Peyer's patch (tissue), 4 donors: ENCODE measurements at places on chromosomes 1 and 21.

- H3K4me1 ChIP-seq = peaks cover 16% of the 10 kb centered on the region
- H3K36me3 ChIP-seq = no peaks in the 10 kb centered on the region
- H3K27me3 ChIP-seq = no peaks in the 10 kb centered on the region
- no peak overlapping the region for H3K4me3 ChIP-seq
Measured at GRCh38 chr1:227888404-227889046, 59.2 kb downstream of the WNT9A start.

DNA sequence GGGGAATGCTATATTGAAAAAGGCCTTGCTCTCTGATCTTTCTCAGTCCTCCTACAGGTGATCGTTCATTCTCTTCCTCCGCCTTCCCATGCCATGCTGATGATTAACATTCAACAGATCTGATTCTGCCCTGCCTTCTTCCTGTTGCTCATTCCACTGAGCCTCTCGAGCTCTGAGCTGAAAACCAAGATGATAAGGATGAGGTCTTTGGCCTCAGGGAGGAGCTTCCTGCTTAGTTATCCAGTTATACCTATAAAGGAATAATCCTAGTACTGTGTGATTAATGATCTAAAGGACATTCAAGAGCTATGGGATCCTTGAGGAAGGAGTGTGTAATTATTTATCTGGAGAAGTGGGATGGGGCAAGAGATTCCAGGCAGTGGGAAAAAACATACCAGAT lies 25.2 kb upstream of the MAP3K7CL start:
- H3K36me3 ChIP-seq = no peaks in the 10 kb centered on the region
- no peak overlapping the region for H3K4me3 ChIP-seq
- DNase-seq = no peak
- H3K4me1 ChIP-seq = no peaks in the 10 kb centered on the region
- H3K27me3 ChIP-seq = no peaks in the 10 kb centered on the region

DNA sequence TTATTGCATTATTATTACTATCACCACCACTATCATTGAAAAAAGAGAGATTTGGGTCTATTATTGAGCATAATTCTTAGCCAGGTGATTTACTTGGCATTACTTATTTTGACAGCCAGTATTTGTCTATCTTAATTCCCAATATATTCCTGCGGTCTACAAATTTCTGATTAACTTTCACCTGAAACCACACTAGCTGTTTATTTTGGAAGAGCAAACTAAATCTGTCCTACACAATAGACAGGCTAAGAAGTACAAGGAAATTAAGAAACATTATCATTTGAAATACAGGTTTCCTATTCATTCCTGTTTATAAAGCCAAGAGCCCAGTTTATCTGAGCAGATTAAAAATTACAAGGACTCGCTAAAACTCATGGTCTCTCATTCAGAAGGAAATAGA lies 6.9 kb upstream of the LYST start:
- no peaks in the 10 kb centered on the region for H3K27me3 ChIP-seq
- no peaks in the 10 kb centered on the region for H3K4me1 ChIP-seq
- DNase-seq = no peak
- H3K27ac ChIP-seq = no peak overlapping the region
- H3K4me3 ChIP-seq = no peak overlapping the region

- H3K4me3 ChIP-seq = no peak overlapping the region
- H3K27ac ChIP-seq = no peak overlapping the region
- no peaks in the 10 kb centered on the region for H3K36me3 ChIP-seq
- H3K4me1 ChIP-seq = no peaks in the 10 kb centered on the region
- no peak for DNase-seq
Measured at GRCh38 chr1:196897158-196897828, 9.4 kb downstream of the CFHR4 start.

DNA sequence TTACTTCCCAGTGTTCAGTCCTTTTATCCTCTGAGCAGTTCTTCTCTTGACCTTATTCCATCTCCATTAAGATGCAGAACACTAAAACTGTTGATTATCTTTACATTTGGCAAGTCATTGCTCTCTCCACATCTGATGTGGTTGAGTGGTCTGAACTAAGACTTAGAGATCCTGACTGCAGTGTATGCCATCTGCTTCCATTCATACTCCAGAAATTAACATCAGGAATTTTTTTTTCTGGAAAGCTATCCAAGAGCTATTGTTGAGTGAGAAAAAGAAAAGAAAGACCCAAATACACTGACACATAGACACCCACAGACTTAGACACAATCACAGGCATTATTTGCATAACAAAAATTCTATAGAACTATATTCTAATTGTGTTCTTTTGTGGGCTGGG lies 3.7 kb upstream of the TRIM62 start:
- no peaks in the 10 kb centered on the region for H3K36me3 ChIP-seq
- H3K4me3 ChIP-seq = no peak overlapping the region
- H3K27ac ChIP-seq = no peak overlapping the region
- H3K4me1 ChIP-seq = peaks cover 16% of the 10 kb centered on the region
- no peak for DNase-seq

DNA sequence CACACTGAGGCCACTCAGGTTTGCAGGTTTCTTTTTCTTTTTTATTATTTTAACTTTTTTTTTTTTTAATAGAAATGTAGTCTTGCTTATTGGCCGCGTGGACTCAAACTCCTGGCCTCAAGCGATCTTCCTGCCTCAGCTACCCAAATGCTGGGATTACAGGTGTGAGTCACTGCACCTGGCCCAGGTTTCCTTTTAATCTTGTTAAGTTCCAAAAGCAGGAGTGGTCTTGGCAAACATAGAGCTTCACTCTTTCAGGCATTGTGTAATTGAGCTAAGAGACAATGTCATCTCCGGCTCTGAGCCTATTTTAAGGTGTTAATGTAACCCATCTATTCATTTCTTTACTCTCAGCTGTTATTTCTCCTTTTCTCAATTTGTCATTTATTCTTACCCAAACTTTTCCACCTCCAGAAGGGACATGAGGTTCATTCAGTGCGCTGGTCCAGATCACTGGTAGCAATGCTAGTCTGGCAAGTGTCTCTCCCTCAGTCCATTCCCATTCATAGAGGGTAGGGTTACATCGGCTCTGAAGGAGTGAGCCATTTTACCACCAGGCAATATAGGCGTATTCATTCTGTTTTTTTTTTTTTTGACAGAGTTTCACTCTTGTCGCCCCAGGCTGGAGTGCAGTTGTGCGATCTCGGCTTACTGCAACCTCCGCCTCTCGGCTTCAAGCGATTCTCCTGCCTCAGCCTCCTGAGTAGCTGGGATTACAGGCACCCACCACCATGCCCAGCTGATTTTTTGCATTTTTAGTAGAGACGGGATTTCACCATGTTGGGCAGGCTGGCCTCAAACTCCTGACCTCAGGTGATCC lies 11.3 kb upstream of the MFSD2A start:
- no peaks in the 10 kb centered on the region for H3K36me3 ChIP-seq
- H3K4me1 ChIP-seq = no peaks in the 10 kb centered on the region
- H3K27ac ChIP-seq = no peak overlapping the region
- no peak overlapping the region for H3K4me3 ChIP-seq
- DNase-seq = no peak

DNA sequence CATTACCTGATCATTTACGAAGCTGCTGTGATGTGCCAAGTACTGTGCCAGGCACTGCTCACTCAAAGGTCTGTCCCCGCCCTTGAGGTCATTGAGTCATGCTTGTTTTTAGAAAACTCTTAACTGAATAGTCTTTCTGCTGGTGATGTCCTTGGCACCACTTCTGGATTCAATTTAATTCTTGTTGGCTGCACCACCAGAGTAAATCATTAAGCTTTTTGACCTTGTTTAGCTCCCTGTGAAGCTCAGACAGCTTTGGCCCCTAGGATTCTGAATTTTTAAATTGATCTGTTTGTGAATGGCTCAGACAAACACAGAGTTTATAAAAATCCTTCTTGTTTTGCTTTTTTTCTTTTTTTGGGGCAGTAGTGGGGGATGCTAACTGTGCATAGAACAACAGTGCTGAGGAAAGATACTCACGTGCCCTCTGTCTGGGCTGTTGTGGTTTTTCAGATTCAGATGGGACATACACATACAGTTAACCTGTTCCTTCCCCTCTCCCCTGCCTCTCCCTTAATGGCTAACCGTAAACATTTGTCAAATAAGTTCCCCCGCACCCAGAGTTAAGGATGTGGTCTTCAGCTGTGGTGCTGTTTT lies 67.6 kb downstream of the MTR start:
- peaks cover 59% of the 10 kb centered on the region for H3K36me3 ChIP-seq
- H3K27ac ChIP-seq = no peak overlapping the region
- H3K4me1 ChIP-seq = no peaks in the 10 kb centered on the region
- no peaks in the 10 kb centered on the region for H3K27me3 ChIP-seq
- no peak overlapping the region for H3K4me3 ChIP-seq
- no peak for DNase-seq

DNA sequence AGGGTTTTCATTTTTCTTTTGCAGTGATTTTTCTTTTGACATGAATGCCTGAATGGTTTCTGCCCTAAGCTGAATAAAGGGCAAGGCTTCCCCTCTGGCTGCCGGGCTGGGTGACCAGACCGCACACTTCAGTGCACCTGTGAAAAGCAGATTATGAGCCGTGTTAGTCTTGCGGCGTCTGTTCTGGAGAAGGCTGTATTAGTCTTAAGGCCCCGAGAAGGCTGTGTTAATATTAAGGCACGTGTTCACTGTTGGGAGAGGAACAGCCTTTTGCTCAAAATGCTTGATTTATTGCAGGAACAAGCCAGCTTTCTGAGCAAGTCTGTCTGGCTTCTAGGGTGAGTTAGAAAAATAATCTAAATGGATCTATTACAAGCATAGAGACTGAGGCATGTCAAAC lies 54.7 kb upstream of the DNAH14 start:
- no peak overlapping the region for H3K27ac ChIP-seq
- DNase-seq = no peak
- no peaks in the 10 kb centered on the region for H3K27me3 ChIP-seq
- H3K4me3 ChIP-seq = no peak overlapping the region

DNA sequence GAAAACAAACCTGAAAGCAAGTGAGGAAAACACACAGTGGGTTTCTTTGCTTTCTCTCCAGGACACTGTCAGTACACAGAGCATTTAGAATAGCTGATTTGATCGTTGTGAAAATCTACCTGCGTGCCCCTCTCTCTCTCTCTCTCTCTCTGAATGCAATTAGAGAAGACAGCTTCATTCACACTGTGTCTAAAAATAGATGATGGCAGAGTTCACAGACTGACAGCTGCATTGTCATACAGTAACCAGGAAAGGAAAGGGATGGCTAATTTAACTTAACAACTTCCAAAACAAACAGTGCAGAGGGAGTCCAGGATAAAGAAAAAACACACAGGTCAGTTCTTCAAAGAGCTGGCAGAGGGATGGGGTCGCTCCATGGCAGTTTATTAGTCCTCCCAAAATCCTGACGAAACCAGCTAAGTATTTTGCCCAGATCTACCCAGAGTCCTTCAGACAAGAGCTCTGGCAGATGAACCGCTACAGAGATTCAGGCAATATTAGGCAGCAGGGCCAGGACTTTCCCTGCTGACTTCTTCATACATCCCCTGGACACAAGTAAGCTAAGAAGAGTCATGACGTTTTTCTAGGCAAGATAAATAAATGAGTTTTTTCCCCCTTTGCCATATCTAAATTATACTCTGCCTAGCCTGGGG lies 58.9 kb downstream of the WLS start:
- no peaks in the 10 kb centered on the region for H3K27me3 ChIP-seq
- H3K27ac ChIP-seq = no peak overlapping the region
- H3K4me3 ChIP-seq = peak overlapping the region; percentile 20
- H3K4me1 ChIP-seq = peaks cover 48% of the 10 kb centered on the region

DNA sequence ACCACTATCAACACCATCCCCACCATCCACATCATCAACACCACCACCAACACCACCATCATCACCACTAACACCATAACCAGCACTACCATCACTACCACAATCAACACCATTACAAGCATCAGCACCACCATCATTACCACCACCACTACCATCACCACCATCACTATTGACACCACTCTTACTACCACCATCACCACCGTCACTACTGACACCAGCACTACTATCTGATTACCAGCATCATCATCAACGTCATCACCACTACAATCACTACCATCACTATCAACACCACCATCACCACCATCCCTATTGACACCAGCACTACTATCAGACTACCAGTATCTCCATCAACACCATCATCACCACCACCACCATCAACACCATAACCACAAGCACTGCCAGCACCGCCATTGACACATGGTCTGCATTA lies 106.1 kb upstream of the RUNX3 start:
- no peak for DNase-seq
- no peak overlapping the region for H3K27ac ChIP-seq
- no peaks in the 10 kb centered on the region for H3K36me3 ChIP-seq
- H3K4me3 ChIP-seq = no peak overlapping the region
- H3K27me3 ChIP-seq = no peaks in the 10 kb centered on the region

DNA sequence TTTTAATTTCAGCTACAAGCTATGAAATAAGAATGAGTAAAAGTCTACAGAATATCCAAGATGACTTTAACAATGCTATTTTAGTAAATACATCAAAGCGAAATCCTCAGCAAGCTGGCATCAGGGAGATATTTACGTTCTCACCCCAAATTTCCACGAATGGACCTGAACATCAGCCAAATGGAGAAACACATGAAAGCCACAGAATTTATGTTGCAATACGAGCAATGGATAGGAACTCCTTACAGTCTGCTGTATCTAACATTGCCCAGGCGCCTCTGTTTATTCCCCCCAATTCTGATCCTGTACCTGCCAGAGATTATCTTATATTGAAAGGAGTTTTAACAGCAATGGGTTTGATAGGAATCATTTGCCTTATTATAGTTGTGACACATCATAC lies 13.7 kb upstream of the CLCA1 start:
- H3K27ac ChIP-seq = no peak overlapping the region
- H3K4me3 ChIP-seq = no peak overlapping the region
- no peak for DNase-seq

- H3K4me1 ChIP-seq = no peaks in the 10 kb centered on the region
- no peak overlapping the region for H3K4me3 ChIP-seq
- no peaks in the 10 kb centered on the region for H3K27me3 ChIP-seq
- no peak overlapping the region for H3K27ac ChIP-seq
- DNase-seq = no peak
Measured at GRCh38 chr1:19793360-19794046, 6.2 kb downstream of the TMCO4 start.

GRCh38 chr1:225712391-225712790 lies 59.5 kb upstream of the ENAH start:
- H3K4me3 ChIP-seq = no peak overlapping the region
- no peaks in the 10 kb centered on the region for H3K27me3 ChIP-seq
- H3K4me1 ChIP-seq = no peaks in the 10 kb centered on the region
- H3K36me3 ChIP-seq = no peaks in the 10 kb centered on the region
- DNase-seq = no peak

GRCh38 chr1:196305216-196305615 lies 303.0 kb downstream of the KCNT2 start:
- H3K27me3 ChIP-seq = no peaks in the 10 kb centered on the region
- H3K36me3 ChIP-seq = no peaks in the 10 kb centered on the region
- DNase-seq = no peak
- no peak overlapping the region for H3K4me3 ChIP-seq

DNA sequence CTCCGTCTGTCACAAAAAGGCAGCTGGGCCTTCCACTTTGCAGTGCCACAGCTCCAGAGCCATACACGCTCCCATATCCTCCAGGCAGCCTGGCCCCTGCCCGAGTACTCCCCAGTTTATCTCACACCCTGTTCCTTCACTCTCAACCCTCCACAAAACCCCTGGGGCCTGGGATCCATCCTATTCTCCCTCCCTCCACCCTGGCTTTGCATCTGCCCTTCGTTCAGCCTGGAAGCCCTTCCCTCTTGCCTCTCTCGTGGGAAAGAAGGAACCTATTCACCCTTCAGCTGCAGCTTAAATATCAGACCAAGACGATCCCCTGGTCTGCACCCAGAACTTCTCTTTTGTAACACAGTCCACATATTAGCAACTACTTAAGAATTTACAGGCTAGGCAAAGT lies 56.7 kb downstream of the CAMK2N1 start:
- no peaks in the 10 kb centered on the region for H3K4me1 ChIP-seq
- H3K27me3 ChIP-seq = no peaks in the 10 kb centered on the region
- H3K36me3 ChIP-seq = no peaks in the 10 kb centered on the region
- no peak for DNase-seq
- H3K27ac ChIP-seq = no peak overlapping the region
- no peak overlapping the region for H3K4me3 ChIP-seq
